ENCODE measurements at places on chromosomes 2 and 18.

GRCh38 chr2:70959851-70960832 lies 18.3 kb upstream of the ANKRD53 start:
- DNase-seq: no peak

GRCh38 chr2:11248-11941 lies 34.9 kb downstream of the FAM110C start:
- peak; percentile 1 for DNase-seq

DNA sequence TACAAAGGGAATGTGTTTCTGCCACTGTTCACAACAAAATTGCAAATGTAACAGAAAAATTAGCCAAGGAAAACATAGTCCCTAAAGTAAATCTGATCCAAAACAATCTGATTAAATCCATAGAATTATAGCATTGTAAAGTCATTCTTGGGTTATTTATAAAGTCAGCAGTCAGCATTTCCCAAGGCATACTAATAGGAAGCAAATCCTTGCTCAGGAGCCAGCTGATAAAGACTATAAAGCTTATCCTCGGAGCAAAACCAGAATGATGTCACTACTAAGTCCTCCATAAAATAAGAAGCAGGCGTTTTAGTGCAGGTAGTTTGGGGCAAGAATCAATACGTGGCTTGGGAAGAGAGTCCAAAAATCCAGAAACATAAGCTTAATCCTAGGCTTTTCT lies 67.3 kb upstream of the CSRNP3 start:
- no peak for DNase-seq

GRCh38 chr2:231927566-231927890 lies 1.3 kb upstream of the NPPC start:
- DNase-seq: no peak

DNA sequence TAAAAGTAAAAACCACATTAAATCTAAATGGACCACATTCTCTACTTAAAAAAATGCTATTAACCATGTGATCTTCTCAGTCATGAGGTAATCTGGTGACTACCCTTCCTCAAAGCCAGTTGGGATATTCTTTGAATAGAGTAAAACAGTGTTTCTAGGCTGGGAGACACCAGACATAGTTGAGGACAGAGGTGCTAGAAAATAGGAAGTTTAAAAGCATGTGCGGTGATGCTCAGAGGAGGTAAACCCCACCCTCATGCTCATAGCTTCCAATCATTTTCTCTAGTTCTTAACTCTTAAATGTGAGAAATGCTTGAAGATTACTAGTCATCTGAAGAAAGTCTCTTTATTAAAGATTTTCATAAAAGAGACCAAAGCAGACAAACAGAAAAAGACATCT lies 30.7 kb upstream of the ELAC1 start:
- no peak for DNase-seq

- no peak for DNase-seq
These were observed 16.9 kb upstream of the CYBRD1 start for GRCh38 chr2:171505374-171505773.

GRCh38 chr2:147649286-147649685 lies 195.5 kb upstream of the ACVR2A start:
- DNase-seq: no peak

- no peak for DNase-seq
These were observed 230.4 kb downstream of the FAM210A start for GRCh38 chr18:13495961-13496360.

DNA sequence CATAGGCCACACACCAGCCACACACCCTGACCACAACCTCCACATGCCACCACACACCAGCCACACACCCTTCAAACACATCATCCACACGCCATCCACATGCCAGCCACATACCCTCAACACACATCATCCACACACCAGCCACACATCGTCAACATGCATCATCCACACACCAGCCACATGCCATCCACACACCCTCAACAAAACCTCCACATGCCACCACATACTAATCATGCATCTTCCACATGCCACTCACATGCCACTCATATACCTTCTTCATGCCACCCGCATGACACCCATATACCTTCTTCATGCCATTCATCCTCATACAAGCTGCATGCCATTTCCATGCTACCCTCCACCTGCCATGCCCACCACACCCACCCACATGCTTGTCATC lies 12.4 kb downstream of the TNS1 start:
- DNase-seq: no peak

GRCh38 chr2:88209521-88210131 lies 39.5 kb downstream of the THNSL2 start:
- DNase-seq: no peak

GRCh38 chr18:30999887-31000628 lies 42.5 kb downstream of the DSC3 start:
- DNase-seq: no peak

DNA sequence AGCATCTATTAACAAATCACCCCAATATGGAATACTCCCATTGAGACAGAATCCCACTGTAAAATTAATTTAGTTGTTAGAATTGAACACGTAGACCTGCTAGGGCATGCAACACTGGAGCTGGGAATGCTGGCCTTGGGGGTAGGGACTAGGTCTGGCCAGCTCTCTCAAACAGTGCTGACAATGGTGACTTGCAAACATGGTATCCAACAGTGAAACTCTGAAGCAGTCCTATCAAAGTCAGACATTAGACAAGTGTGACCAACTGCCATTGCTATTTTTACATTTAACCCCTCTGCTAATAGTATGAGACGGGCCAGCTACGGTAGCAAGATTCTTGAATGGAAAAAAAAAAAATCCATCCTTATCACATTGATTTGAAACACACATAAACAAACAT lies 7.2 kb downstream of the E2F6 start:
- no peak for DNase-seq

GRCh38 chr18:70709144-70709543 lies 420.3 kb downstream of the SOCS6 start:
- no peak for DNase-seq

DNA sequence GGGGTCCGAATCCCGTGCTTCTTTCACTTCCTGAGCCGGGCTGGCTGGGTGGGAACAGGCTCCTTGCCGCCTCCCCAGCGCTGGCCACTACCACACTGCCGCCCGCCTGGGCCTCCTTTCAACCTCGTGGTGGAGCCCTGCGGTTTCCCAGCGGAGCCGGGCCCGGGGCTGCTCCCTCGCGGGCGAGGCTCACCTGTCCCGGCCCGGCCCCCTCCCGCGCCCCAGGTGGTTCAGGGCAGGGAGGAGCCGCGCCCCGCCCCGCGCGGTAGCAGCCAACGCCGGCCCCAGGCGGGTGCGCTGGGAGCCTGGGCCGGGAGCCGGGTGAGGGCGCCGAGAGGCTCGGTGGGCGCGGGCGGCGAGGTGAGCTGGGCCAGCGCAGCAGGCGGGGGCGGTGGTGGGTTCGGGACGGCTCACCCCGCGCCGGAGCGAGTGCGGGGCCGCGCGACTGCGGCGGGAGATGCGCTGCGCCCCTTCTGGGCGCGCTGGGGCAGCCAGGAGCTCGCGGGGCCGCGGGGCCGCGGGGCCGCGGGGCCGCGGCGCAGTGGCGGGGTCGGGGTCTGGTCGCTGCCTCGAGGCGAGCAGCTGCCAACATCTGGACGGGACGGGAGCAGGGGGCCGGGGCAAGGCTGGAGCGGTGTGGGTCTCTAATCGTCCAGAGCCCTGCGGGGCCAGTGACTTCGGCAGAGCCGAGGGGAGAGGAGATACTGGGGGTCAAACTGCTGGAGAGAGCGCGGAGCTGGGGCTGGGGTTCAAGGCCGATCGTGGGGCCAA lies at the start of gene LYPD6B:
Gene LYPD6B, plus strand, starts transcription at position 258 of the 771 bp plus-strand sequence. CDS start 92,250 bp downstream, outside the sequence.
- no peak for DNase-seq

DNA sequence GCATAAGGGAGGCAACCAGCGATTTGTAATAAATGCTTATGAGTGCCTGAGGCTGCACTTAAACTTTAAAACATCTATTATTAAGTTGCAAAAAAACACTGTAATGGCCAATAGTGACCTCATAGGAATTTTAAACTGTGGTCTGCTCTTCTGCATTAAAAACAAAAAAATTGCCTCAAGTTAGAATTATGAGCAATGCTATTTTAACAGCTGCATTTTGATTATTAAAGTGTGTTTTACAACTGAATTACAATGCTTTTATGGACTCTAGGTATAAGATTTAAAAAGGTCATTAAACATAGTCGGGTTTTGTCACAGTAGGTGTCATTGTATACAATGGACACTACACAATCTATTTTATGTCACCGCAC lies 528.7 kb upstream of the FANCL start:
- no peak for DNase-seq

- no peak for DNase-seq
These were observed 13.6 kb downstream of the MRO start for GRCh38 chr18:50806208-50806616.

DNA sequence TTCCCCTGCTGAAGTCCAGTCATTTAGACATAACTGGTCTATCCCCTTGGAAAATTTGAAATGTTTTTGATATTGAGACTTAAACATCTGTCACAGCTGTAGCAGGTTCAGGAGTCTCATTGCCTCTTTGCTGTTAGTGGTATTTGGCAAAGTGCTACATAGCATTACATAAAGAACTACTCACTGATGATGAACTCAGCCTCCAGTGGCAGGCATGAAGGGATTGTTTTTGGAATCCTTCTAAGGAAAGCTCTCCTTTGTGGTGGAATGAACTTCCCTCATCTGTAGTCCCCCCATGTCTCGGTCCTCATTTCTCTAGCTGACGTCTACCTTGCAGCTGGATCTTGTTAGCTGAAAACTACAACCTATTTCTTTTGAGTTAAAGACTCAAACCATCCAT lies 111.6 kb downstream of the TACR1 start:
- DNase-seq: peak; percentile 21

- DNase-seq: no peak
These were observed 563 bp upstream of the GMCL1 start for GRCh38 chr2:69828938-69829255.

DNA sequence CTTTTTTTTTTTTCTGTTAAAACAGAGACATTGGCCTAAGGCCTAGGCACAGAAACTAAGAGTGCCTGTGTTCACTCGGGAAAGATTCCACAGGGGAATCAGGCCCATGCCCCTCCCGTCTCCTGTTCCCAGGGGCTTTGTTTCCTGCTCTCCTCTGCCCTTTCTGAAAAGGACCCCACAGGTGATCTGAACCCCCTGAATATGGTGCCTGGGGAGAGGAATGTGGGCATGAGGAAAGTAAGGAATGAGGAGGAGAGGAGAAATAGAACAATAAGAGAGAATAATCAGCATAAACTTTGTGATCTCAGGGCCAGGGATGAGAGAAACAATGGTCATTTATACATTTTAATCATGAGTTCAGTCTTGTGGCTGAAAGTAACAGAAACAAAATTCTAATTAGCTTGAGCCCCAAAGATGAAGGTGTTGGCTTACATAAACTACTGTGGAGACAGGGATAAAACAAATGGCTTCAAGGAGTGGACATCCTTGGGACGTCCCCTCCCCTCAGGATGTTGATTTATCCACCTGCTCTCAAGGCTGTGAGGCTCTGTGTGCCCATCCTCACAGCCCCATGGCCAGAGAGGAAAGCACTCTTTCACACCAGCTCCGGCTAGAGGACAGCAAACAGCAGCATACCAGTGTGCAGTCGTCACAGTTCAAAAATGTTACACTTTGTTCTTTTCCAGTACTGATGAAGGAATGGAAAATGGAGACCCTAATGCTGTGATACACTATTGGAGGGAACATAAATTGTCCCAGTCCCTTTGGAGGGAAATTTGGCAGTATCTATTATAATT lies 46.4 kb upstream of the MRPL33 start:
- DNase-seq: peak; percentile 53

DNA sequence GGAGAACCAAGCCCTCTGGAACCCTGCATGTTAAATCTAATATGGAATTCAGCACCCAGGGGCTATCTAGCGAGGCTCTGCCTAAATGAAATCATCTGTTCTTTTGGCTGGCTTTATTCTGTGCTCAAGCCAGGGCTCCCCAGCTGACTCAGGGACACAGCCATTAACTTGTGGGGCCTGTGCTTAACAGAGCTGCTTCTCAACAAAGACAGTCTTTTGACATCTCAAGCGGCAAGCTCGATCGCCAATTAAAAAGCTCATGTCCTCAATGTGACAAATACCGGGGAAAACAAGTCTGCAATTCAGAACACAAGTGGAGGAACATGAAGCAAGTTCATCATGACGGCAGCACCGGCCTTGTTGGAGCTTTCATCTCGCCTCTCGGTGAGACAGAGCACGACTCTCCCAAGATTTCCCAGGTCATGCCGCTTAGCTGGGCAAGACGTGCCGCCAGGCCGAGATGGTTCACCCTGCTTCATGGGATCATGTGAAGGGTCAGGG lies 64.9 kb downstream of the KLHL29 start:
- no peak for DNase-seq

DNA sequence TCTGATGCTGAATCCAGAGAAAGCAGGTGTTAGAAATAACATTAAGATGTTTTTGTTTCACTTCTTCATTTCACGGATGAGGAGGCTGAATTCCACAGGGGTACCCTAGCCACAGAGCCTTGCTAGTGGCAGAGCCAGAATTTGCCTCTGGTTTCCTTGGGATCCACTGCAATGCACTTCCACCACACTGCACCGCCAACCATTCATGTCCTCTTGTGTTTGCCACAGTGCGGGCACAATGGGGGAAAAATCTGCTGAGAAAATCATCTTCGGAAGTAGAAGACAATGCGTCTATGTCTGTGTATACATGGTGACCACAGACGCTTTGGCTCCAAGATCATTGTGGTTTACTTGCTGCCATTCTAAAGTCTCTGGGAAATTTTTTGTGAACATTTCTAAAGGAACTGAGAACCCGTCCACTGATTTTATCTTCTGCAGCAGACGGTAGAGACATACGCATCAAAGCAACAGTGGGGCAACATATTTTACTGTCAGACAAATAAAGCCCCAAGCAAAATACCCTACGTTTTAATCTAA lies 14.9 kb downstream of the ICOS start:
- DNase-seq: no peak

DNA sequence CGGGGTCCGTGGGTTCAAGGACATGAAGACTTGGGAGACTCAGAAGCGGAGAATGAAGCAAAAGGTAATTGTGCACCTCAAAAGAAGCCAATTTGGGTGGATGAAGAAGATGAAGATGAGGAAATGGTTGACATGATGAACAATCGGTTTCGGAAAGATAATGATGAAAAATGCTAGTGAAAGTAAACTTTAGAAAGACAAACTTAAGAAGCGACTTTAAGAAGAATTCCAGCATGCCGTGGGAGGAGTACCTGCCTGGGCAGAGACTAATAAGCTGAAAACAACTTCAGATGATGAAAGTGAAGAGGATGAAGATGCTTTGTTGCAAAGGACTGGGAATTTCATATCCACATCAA lies 43.5 kb downstream of the PSTPIP2 start:
- no peak for DNase-seq

- DNase-seq: no peak
These were observed 7.5 kb downstream of the SLC9A4 start for GRCh38 chr2:102480285-102481195.

DNA sequence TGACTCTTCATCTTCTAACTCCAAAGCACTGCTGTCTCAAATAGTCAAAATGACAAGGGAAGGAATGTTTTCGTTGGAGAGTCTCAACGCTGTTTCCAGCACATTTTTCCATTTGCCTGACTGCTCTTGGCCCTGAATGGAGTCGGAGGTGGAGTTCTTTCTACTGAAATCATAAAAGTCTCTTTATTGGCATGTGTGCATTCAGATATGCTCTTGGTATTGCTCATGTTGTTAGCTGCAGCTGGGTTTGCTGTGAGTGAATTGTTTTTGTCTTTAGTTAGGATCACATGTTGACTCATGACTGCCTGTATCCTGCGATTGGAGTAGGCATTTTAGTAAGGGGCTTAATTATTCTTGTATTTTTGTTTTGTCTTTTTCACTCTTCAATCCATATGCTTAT lies 16.8 kb downstream of the TMEM17 start:
- peak; percentile 64 for DNase-seq
